NB4 (cell line): ENCODE measurements at places on chromosomes 2 and 18.

DNA sequence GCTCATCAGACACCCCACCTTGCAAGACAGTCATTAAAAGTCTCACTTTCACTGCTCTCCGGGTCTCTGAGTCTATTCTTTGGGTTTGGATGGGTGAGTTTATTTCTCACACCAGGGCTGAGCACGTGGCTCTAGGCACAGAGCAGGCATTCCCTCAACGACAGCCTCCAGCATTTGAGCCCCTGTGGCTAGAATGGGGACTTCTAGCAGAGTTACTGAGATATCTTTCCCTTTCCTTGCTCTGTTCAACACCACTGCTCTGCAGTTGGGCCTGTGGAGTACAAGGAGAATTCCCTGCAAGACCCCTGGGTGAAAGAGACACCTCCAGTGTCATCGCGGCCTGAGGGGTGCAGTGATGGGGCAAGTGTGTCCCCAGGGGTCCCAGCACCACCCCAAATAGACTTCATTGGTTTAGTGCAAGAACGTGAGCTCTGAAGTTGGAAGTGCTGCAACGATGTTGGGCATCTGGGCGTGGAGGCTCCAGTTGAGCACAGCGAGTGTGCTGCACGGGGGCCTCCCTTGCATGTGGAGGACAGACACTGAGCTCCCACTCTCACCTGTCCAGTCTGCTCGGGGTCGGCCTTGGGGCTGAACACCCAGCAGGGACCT is 184.1 kb upstream of the HS6ST1 start:
- no peak for DNase-seq

- no peak for DNase-seq
Measured at GRCh38 chr18:66838340-66838987, 234.6 kb upstream of the CDH19 start.

- DNase-seq = no peak
Measured at GRCh38 chr2:45533771-45534170, 77.3 kb downstream of the SRBD1 start.

GRCh38 chr2:38613849-38614213 is 11.1 kb upstream of the HNRNPLL start:
- DNase-seq = no peak

DNA sequence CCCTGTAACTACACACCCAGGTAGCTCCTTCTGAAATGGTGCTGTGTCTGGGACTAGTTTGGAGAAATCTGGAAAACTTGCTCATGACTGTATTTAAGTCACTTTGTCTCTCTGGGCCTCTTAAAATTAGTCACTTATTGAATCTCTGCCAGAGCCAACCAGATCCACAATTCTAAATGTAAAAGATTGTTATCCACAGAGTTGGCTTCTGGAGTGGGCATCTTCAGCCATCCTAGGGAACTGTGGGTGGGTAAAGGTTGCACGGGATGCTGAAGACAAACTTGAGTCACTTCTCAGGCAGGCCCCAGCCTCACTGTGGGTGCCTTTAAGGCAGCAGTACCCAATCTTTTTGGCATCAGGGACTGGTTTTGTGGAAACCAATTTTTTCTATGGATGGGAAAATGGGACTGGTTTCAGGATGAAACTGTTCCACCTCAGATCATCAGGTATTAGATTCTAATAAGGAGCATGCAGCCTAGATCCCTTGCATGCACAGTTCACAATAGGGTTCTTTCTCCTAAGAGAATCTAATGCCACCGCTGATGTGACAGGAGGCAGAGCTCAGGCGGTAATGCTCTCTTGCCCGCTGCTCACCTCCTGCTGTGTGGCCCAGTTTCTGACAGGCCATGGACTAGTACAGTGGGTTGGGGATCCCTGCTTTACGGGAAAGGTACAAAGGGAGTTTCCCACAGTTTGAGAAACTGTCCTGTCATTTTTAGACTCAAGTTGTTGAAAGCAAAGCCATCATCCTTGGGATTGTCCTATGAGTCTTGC is 98.3 kb upstream of the SPRED2 start:
- no peak for DNase-seq

GRCh38 chr2:131408778-131409177 is 44.8 kb upstream of the RAB6D start:
- no peak for DNase-seq

- DNase-seq = peak; percentile 72
Measured at GRCh38 chr2:8574196-8575037, 107.4 kb upstream of the ID2 start.

DNA sequence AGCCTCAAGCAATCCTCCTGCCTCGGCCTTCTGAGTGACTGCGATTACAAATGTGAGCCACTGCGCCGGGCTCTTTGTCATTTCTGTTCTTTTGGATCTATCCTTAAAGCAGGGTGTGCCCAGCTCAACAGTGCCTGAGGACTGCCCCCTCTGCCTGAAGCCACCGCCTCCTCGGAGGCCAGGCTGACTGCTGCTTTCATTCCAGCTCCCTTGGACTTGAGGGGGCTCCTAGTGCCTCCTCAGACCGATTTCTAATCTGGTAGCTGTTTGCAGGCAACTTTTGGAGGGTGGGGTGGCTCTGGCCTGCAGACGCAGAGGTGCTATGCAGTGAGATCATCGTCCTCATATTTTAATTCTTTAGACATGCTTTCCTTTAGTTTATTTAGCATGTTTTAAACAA is 35.9 kb upstream of the KLF11 start:
- no peak for DNase-seq

GRCh38 chr18:13603304-13604019 is 122.9 kb downstream of the FAM210A start:
- no peak for DNase-seq

- no peak for DNase-seq
Measured at GRCh38 chr18:66558773-66559172, 45.1 kb downstream of the CDH19 start.

DNA sequence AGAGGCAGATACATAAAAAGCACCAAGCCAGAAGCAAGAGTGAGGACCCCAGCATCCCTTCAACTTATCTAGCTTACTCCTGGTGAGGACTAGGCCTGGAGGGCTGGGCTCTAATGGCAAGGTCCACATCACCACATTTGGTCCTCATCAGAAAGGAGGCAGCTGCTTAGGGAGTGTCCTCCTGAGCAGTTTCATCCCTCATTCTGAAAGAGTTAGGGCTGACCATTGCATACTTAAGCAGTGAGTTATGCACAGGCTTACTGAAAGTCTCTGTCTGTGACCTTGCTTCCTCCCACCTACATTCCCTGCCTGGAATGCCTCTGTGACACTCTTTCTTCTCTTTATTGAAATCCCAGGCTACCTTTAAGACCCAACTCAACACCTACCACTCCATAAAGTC is 301.8 kb upstream of the ACVR2A start:
- no peak for DNase-seq

DNA sequence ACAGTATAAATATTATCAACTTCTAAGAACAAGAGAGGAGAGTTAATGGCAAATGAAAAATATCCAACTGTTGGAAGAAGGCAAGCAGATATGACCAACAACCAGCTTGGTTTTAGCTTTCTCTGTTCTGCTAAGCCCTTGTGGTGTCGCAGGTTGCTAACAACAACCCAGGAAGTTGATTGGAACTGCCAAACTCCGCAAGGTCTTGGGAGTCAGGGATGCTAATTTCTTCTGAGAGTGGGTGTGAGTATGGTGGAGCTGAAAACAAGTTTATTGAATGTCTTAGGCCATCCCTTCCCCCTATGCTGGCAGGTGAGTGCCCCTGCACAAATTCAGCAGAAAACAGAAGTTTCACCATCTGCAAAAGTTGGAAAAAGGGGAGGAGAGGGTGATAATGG is 17.5 kb downstream of the BZW1 start:
- no peak for DNase-seq

GRCh38 chr2:177174486-177174885 is 38.1 kb upstream of the HNRNPA3 start:
- DNase-seq = no peak

DNA sequence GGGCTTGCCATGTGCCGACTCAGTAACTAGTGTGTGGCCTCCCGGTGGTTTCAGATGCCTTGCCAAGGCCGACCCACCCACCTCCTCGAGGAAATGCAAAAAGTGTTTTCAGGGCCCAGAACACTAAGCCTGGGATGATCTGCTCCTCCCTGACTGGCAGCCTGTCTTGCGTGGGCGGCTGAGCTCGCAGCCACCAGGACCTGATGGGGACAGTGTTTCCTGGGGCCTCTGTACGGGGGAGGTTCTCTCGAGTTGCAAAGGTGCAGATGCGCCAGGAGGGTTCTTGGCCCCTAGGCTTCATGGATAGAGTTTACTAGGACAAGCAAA is 85.2 kb downstream of the GLI2 start:
- peak; percentile 9 for DNase-seq

GRCh38 chr2:109125593-109126500 is 3.2 kb upstream of the SH3RF3 start:
- peak; percentile 74 for DNase-seq

DNA sequence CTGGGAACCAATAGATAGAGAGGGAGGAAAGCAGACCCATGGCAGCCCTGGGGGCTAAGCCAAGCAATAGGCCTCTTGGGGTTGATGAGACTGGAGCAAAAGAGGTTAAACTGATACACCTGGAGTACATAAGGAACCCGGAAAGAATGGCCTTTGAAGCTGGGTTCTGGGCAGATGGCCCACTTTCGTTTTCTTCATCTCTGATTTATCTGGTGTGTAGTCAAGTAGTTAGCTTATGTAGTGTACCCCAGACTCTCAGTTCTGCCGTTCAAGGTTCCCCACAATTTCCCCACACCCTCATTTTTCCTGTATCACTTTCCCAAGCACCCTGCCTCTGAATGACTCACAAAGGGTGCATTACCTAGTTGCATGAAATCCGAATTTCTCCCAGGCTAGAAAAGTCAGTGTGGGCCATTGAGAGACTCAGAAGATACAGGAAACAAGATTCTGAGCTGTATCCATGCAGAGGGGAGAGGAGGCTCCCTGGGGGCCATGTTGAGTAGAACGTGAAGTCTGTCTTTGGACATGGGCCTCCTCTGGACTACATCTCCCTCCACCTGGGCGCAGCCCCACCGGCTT is 235.0 kb downstream of the LOXHD1 start:
- DNase-seq = no peak

DNA sequence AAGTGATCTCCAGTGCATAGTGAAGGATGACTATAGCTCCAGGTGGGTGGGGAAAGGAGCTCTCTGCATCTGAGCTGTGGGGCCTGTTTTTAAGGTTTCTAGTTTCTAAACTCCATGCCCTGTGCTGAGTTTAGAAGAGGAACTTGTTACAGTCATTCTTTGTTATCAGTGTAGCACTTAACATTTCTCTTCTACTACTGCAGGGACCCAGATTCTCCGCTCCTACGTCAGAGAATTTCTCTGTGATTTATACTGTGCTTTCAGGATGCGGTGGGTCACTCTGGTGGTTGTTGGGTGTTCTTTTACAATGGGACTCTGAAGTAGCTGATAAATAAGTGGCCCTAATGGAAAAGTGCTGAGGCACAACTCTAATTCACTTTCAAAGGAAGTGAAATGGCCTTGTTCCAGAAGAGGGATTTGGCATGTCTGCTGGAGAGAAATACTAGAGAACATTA is 122.0 kb downstream of the WDSUB1 start:
- no peak for DNase-seq

DNA sequence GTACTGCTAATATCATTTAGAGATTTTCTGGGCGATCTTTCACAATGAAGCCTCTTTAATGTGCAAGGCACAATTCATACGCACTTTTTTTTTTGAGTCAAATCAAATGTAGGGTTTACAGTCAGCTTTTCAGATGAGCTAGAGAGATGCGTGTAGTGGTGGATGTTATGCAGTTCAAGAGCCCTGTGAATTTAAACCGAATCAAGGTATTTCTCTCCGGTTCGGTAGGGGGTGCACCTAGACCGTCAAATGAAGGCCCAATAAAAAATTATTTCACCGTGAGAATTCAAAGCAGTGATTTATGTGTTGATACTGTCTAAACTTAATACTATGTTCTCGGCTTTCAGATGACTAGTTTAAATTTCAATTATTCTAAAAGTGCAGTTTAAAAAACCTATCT is 1.1 kb downstream of the PTH2R start:
- DNase-seq = no peak

DNA sequence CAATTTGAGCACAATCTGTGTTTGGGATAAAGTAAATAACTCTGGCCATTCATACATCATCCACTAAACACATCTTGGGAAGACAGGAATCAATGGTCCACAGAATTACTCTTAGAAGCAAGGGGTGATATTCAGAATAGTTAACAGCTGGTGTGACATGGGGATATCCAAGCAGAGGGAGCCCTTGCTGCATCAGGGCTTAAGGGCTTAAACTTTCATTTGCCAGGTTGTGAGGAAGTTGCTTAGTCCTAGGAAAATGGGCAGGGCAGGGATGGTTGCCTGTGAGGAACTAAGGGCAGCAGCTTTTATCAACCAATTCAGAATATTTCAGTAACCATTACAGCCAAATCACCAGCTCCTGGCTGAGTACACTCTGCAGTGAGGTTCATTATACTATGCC is 2.0 kb upstream of the ITGA6 start:
- peak; percentile 21 for DNase-seq

- DNase-seq = no peak
Measured at GRCh38 chr18:40642692-40643229, 1312.3 kb upstream of the PIK3C3 start.

DNA sequence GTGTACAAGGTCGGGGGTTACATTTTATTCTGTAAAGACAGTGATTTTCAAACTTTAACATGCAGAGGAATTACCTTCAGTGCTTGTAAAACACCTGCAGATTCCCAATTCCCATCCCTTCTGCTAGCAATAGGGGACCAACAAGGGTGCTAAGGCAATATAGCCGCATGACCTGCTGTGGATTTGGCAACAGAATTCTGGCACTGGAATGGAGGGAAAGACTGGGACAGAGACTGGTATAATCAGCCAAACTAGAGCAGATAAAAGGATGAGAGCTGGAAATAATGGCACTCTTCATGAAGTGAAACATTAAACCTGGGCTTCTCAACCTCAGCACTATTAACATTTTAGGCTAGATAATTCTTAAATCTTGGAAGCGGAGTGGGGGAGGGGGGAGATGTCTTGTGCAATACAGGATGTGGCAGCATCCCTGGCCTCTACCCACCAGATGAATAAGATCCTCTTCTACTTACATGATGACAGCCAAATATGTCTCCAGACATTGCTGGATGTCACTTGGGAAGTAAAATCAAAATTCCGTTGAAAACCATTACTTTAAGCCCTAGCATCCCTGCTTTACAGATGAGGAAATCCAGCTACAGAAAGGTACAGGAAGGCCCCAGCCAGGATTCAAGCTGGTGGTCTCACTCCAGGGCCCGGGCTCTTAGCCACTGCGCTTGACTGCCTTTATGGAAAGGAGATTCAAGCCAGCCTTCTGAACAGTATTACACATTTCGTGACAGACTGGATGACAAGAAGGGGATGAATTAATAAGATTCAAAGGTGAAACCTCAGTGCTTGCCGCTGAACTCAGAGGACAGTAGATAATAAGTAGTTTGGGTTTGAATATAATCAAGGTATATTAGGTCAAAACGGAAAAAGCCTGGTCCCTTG is 1.7 kb downstream of the EVA1A start:
- peak; percentile 17 for DNase-seq

- DNase-seq = no peak
Measured at GRCh38 chr2:220469201-220469600, 841.8 kb downstream of the SLC4A3 start.

DNA sequence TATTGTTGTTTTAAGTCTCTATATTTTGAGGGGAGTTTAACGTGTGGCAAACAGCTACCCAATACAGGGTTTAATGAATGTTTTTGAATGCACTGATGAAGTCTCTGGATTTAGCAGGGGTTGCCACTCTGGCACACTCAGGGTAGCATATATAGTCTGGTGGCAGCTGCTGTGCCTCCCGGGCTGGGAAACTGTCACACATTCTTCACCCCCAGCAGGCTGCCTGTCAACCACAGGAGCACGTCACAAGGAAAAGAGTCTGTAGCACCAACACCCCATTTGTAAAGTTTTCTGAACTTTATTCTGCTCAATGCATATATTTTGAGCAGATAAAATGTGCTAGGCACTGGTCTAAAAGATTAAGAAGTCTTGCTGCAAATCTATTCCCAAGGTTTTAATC is 39.3 kb downstream of the NGEF start:
- no peak for DNase-seq
